ENCODE measurements at places on chromosomes 2 and 18.

DNA sequence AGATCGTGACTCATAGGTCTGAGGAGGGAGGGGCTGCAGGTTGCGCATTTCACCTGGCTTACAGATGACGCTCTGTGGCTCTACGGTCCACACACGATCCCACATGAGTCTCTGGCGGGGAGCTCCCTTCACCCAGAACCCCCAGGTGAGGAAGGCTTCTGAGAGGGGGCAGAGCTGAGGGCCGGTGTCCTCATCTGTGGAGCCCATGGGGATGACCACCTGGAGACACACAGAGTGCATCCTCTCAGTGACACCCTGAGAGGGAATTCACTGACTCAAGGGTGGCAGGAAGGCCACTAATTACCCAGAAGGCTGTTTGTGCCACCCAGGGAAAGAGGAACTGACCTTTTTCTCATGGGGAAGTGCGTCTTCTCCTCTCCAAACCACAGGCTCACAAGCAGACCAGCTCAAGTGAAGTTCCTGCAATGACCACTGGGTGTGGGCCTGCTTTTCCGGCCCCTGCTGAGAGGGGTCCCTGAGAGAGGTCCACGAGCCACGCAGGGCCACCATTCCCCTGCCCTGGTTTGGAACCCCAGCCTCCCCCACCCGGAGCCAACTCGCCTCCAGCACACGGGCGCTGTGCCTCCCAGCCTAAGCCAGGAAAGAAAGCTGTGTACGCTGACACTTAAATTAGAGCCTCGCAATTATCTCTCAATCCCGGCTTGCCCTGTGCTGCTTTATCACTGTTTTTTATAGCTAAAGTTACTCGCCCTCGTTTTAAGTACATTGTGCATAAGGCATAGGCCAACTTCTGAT lies 114.1 kb downstream of the BCL11A start:
- peak; percentile 93 for DNase-seq

DNA sequence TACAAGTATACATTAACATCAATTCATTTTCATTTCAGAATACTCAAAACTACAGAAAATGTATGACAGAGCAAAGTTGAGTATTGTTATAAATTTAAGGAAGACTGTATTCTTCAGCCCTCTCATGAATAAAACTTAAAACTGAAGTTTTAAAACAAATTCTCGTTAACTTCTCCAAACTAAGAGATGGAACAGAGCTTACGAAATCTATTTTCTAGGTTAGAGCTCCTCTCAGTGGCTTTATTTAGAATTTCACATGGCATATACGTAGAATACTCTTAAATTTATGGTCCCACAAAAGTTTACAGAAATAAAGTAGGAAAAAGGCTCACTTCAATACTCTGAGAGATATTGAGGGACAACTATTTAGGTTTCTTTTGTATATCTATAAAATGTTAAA lies 612.1 kb downstream of the KCNJ3 start:
- DNase-seq, result peak; percentile 65

DNA sequence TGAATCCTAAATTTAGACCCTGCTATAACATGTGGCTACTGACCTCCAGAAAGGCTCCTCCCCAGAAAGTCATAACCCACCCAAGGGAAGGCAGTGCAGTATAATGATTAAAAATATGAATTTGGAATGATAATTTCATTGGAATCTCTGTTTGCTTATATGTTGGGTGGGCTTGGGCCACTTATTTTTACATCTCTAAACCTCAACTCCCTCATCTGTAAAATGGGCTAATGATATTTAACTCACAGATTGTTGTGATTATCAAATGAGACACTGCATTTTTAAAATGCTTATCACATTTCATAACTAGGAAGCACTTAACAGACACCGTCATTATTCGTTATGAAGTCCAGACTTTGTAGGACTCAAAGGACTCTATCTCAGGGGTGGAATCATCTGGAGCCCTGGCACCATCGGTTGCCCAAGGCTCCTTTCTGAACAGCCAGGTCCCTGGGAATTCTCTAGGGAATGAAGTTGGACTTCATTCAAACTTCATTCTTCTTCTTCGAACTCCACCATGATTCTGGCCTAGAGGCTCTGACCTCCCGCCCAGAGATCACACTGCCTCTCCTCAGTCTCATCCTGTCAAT lies 33.1 kb upstream of the RMDN2 start:
- no peak for DNase-seq

GRCh38 chr2:184370954-184371353 lies 227.4 kb upstream of the ZNF804A start:
- peak; percentile 20 for DNase-seq
